ENCODE measurements at places on chromosomes 3 and 15.
A peak's percentile ranks its signal among the peaks of the same experiment; 100 is the strongest.

DNA sequence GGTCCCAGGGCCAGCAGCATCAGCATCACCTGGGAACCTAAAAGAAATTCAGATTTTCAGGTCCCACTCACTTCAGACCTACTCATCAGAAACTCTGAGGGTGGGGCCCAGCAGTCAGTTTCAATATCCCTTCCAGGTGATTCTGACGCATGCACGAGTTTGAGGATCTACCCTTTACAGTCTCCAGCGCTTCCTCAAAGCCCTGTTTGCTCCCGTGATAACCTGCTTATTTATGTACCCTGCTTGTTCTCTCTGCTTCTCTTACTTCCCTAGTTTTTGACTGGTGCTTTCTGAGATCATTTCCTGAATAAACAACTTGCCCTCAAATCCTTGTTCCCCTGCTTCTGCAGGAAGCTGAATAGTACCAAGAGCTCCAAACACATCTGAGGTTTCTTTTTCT, 245.3 kb downstream of the ZNF621 start:
- no peak for DNase-seq

- no peak for DNase-seq
Observed at GRCh38 chr3:104952146-104952972, 414.4 kb upstream of the ALCAM start.

DNA sequence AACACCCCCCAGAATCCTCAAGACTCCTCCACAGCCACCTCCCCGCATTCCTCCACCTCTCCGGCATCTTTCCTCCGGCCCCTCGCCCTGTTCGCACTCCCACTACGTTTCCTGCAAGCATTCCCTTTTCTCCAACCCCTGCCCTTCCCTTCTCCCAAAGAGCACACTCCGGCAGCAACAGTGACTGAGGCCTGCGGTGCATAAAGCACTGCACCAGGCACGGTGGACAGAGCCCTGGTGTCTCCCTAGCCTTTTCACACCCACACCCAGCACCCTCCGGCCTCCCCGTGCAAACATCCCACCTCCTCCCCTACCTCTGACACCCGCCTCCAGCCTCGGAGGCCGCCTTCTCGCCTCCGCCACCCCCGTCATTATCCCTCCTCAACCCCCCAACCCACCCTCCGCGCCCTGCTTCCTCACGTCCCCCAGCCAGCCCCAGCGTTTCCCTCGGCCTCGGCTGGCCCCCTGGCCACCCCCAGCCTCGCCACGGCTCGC, 577 bp downstream of the ZNF148 start:
- DNase-seq: peak; percentile 67

GRCh38 chr3:25056803-25057351, 371.2 kb upstream of the RARB start:
- DNase-seq: no peak

- DNase-seq: no peak
Observed at GRCh38 chr15:91589360-91589759, 264.1 kb upstream of the SLCO3A1 start.

- DNase-seq: no peak
Observed at GRCh38 chr15:59618406-59618805, 6.8 kb downstream of the GCNT3 start.

DNA sequence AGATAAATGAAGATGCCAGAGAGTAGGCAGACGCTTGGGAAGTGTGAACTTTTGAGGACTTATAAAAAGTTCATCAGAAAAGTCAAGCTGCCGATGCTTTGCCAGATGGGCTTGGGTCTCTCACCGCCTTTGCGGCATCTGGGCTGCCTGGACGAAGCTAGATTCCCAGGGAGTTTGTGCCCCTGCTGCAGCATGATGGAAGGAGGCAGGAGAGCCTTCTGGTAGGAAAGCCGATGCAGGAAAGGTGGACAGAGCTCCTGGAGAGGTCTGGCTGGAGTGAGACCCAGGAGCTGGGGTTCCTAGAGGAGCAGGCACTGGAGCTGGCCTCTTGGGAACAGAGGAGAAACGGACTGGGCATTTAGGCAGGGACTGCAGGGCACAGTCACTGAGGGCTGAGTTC, 51.9 kb upstream of the ATP2B2 start:
- no peak for DNase-seq

- DNase-seq: peak; percentile 64
Observed at GRCh38 chr3:37174532-37175126, at the start of gene LRRFIP2. LRRFIP2 (minus strand) TSS chr3:37174582; CDS start chr3:37148983, 25,599 bp downstream.

GRCh38 chr15:67174446-67174845, 80.0 kb downstream of the AAGAB start:
- no peak for DNase-seq

DNA sequence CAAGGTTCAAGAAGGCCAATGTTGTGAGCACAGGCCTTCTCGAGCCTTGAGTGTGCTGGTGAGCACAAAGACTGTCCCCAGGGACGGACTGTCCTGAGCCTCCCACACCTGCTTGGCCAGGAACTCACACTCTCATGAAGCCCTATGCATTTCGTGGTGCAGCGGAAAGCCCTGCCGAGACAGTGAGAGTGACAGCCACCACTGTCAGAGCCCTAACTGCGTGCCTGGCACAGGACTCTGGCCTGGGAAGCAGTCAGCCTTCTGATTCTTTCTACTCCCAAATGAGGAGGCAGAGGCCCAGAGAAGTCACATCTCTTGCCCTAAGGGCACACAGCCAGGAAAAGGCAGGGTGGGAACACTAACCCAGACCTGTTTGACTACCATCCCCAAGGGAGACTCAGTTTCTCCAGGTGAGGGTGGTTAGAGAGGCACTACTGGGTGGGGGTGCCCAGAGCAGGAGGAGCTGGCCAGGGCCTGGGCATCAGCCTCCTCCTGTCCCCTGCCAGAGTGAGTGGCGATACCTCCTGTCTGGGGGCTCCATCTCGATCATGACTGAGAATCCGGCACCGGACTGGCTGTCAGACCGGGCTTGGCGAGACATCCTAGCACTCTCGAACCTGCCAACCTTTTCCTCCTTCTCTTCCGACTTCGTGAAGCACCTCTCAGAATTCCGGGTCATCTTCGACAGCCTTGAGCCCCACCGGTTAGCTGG, 50.8 kb downstream of the SEMA3G start:
- no peak for DNase-seq

DNA sequence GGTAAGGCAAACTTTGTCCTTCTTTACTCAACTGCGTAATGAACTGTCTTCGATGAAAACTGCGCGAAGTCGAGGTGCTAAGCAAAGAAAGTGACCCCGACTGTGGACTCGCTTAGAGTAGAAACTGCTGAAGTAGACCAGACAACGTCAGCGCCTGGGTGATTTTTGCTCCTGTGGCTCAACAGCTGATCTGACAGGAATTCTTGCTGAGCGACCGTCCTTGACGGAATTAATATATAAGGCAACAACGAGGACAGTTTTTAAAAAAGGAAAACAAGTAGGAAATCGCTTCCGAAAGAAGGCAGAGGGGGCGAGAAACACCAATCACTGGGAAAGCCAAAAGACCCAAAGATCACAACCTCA, 541 bp downstream of the RPS27L start:
- peak; percentile 36 for DNase-seq

Measured in GM13977 (cell line).